ENCODE measurements at places on chromosomes 4 and X.

- no peak for DNase-seq
These were observed 143.1 kb upstream of the BCOR start for GRCh38 chrX:40240844-40241243.

DNA sequence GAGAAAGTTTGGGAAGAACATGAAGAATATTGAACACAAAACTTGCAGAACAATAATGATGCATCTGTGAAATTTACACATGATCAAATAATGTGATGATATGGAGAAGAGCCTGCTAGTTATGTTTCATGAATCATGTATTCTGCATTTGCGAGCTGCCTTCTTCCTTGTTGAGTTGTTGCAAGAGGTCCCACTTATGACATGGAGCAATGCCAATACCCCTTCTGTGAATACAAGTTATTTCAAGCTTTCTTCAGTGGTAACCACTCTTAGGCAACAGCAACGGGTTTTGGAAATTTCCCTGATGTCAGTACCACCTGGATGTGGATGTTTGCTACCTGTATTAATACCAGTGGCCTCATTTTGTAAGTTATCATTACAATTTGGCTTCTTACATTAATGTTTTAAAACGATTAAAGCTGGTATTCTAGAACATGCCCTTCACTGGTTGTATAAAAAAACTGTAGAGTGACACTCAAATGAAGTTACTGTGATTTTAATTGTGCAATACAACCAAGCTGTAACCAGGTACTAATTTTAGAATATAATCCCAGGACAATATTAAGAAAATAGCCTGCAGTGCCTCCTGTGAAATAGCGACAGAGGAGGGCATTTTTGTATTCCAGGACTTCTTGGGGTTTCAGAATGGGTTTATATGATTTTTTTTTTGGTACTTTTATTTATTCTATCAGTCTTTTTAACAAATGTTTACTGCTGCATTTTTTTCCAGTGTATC lies 25.3 kb downstream of the IQCM start:
- no peak for DNase-seq

DNA sequence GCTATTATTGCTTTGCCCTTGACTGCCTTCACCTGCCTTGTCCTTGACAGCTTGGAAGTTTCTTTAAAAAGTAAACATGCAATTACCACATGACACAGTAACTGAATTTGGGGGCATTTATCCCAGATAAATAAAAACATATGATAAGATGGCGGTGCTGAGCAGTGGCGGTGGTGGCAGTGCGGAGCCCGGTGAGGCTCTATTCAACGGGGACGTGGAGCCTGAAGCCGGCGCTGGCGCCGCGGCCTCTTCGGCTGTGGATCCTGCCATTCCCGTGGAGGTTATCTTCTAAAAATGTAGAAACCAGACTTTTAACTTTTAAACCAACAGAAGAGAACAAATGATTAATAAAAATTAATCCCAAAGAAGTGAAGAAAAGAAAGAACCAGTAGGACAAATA lies 59.7 kb upstream of the ZDHHC15 start:
- DNase-seq: no peak

DNA sequence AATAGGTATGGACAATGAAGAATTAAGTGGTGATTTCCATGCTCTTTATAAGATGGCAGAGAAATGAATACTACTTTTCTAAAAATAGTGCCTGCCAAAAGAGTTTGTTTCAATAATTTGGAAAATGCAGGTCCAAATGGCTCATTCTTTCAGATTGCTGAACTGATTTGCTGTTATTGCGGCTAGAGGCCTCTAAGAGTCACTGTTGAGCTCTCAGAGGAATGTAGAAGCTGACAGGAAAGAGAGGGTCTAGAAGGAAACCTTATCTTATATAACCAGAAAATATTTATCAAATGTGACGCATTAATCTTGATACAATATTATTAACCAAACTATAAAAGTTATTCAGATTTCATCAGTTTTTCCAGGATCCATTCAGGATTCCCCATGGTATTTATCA lies 65.7 kb upstream of the PAGE1 start:
- no peak for DNase-seq

DNA sequence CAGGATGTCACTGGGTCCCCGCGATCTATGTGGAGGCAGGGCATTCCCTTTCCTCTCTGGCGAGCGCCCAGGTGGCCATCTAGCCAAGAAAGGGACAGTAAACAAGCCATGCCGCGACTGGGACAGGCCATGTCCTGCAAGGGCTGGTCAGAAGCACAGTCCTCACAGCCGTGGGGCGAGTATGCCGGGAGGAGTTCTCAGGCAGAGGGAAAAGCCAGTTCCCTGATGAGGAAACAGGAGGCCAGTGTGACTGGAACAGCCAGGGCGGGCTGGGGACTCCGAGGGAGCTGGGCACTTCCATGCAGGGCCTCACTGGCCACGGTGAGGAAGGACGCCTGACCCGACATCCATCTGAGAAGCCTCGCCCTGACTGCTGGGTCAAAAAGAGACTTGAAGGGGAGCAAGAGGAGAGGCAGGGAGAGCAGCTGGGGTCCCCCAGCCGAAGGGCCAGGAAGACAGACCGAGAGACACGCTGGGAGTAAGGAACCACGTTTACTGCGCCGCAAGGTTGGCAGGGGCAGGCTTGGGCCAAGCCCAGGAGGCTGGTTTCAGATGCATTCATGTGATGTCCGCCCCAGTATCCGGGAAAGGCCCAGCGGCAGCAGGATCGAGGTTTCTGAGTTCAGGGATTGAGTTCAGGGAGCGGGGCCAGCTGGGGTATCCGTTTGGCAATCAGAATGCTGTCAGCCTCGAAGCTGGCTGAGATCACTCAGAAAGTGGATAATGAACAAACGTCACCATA lies 15.0 kb downstream of the CFAP99 start:
- no peak for DNase-seq

GRCh38 chr4:118833192-118833820 lies 2.6 kb downstream of the SEC24D start:
- DNase-seq: no peak

DNA sequence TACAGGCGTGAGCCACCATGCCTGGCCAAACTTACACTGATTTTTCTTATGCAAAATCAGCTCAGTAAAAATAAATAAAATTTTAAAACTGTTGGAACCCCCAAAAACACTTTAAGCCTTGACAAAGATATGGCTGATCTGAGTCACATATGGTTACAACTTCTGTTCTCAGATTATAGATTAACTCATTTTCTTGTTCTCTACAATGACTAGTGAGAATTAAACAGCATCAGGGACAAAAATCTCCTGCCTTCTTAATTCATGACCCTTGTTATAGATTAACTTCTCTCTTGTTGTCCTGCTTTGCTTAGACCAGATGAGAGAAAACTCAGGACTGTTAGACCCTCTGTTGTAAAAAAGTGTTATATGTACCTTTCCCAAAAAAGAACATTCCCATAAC lies 24.2 kb upstream of the EXOC1L start:
- DNase-seq: no peak

- DNase-seq: no peak
These were observed 81.7 kb upstream of the ARHGAP24 start for GRCh38 chr4:85393201-85393600.

GRCh38 chrX:23745786-23746185 lies 2.7 kb upstream of the ACOT9 start:
- DNase-seq: no peak

GRCh38 chr4:20496068-20496467 lies 204.2 kb upstream of the PACRGL start:
- DNase-seq: no peak

- no peak for DNase-seq
These were observed 252.8 kb downstream of the NAP1L3 start for GRCh38 chrX:93420525-93421082.

- DNase-seq: no peak
These were observed 1200.5 kb downstream of the C4orf33 start for GRCh38 chr4:130296448-130296847.

DNA sequence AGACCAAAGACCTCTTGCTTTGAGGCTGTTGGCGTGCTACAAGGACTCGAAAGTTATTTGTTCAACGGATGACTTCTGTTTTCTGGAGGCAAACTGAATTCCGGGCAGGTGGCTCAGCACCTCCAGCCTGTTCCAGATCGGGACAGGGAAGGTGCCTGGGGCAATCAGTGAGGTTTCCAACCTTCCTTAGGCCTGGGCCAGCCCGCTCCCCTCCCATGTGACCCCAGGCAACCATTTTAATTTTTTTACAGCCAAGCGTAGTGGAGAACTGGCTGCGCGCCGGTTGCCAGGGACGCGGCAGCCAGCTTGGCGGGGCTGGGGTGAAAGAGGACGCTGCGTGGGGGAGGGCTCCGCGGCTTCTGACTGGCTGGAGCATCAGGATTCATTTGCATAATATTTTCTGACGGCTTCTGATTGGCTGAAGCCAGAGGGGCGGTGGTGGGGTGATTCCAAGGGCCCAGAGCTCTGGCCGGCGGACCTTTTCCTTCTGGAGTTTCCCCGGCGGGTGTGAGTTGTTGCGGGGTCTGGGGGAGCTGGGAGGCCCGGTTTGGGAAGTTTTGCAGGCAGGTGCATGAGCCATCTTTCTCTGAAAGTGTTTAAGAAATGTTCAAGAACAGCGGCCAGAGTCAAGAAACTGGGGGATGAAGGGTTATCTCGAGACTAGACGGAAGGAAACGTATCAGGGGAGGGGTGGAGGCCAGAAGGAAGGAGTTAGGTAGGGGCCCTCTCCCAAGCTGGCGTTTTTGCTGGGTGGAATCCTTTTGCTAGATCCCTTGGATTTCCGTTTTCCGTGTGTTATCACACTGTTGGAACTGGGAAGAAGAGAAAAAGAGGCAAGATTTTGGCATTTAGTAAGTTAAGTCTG lies at the start of gene MID1IP1:
Gene MID1IP1 (plus strand): TSS at position 479 of the 865 bp plus-strand sequence. CDS start 3,488 bp downstream, outside the sequence.
- DNase-seq: no peak

DNA sequence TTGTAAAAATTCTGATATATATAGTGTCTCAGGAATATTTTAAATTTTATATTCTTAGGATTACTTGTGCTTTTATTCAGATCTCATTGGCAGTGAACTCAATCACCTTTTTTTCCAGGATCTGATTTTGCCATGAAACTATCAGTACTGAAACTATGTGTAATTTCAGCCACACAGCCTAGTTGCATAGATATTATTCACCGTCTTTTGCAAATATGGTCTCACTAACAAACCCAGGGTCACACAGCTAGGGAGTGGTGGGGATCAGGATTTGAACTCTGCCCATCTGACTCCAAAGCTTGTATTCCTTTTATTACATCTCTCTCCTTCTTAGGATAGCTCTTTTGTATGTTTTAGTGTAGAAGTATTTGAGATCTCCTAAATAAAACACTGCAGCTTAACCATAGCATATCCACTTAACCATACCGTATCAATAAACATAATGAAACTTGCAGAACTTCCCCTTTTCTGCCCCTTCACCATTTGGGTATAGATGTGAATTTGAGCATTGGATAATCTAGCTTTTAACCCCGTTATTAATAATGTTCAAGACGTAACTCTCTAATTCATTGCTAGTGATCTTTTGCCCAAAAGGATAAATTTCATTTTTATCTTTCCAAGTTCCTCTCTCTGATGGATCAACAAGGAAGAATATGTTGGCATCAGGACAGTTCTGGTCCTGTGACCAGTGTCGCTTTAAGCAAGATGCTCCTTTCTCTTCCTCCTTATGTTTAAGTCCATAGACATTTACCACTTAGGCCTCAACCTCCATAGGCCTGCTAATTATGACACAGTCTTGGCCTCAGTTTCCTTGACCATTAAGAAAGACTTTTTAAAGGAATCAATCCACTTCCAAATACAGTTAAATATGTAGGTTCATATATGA lies 74.6 kb downstream of the RAPGEF2 start:
- no peak for DNase-seq

DNA sequence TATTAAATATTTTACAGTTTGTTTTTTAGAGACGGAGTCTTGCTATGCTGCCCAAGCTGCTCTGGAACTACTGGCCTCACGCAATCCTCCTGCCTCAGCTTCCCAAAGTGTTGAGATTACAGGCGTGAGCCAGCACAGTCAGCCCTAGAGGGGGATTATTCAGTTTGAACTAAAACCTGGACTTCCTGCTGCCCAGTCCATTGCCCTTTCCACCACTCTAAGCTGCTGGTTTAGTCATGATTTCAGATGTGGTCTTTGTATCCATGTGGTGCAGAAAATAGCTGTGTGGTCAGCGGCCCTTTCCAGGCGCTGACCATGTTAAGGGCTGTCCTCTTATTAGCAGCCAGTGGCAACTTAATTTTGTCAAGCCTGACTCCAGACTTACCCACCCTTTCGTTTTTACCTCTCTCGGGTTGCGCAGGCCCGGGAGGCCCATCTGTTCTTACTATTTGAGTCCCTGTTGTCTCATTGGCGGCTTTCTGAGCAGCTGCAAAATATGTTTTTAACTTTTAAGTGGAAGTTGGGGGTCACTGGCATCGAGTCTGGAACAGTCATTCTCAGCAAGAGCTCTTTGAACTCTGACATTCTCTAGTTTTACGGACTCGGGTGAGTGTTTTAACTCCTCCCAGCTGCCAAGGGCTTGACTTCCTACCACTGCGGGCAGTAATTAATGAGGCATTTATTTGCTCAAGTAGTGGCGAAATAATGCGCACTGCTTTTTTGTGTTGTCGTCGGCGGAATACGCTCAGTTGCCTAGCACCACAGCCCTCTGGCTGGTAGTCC lies 773 bp upstream of the VMA21 start:
- DNase-seq: peak; percentile 24

DNA sequence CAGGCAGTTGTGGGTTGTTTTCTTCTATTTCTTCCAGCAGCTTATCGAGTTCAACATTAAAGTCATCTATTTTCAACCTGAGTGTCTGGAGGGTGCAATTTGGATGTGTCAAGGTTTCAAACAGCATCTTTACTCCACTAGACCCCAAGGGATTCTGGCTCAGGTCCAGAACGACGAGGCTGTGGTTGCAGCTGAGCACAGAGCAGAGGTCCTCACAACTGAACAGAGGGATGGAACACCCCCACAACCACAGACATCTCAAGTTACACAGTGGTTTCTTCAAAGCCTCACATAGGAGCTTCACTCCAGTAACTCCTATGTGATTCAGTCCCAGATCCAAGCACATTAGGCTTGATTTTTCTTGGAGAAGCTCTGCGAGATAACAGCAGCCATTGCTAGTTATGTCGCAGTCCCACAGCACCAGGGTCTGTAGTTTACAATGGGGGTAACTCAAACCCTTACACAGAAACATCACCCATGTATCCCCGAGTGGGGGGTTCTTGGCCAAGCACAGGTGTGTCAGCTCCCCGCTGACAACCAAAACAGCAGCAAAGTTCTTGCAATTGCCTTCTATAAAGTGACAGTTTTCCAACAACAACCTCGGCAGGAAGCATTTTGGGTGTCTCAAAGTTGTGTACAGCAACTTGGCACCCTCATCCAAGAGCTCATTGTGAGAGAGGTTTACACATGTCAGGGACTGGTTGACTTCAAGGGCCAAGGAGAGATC lies 2.8 kb downstream of the NLRP2B start:
- DNase-seq: no peak

DNA sequence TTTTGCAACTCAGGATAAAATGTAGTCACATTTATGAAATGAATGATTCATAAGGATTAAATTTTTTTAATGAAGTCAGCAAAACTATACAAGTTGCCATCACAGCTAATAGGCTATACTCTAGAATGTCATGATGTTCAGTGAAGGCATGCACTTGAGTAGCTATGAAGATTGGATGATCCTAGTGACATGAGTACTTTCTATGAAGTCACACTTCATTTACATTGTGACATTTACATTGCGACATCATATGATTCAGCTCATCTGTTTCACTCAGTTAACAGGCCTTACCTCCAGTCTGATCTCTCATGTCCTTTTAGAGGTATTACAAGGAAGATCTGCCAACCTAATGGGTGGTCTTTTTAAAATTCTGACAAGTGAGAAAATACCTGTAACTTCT lies 82.7 kb upstream of the FGF13 start:
- DNase-seq: no peak

Data from GM04503 (cell line).